ENCODE measurements at places on chromosomes 11 and 22. TPM values are rescaled to one million over a fixed set of nuclear protein-coding genes. Genes with fewer than 3 reads are reported as not detected.

The PATE4 gene
- total RNA-seq = not detected

The OR10A2 gene
- not detected for total RNA-seq

The PGM2L1 gene
- 12.6 TPM for total RNA-seq

GRCh38 chr11:62260261-62260953 lies 9.6 kb upstream of the SCGB2A2 start:
- no peak for DNase-seq

DNA sequence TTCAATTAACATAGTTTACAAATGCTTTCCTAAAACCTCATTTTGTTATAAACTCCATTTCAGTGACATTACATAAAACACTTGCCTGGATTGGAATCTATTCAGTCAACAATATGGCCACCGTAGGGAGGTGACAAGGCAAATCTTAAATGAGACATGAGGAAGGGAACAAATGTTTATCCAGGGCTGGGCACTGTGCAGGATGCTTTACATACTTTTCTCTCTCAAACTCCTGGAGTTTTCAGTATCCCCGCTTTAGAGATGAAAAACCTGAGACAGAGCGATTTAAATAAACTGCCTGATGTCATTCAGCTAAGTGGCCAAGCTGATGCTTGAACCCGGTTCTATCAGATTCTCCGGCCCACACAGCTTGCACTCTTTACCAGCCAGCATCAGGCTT lies 259.9 kb downstream of the CADM1 start:
- DNase-seq = no peak

- no peak for DNase-seq
Measured at GRCh38 chr11:36501236-36501635, 8.8 kb downstream of the TRAF6 start.

DNA sequence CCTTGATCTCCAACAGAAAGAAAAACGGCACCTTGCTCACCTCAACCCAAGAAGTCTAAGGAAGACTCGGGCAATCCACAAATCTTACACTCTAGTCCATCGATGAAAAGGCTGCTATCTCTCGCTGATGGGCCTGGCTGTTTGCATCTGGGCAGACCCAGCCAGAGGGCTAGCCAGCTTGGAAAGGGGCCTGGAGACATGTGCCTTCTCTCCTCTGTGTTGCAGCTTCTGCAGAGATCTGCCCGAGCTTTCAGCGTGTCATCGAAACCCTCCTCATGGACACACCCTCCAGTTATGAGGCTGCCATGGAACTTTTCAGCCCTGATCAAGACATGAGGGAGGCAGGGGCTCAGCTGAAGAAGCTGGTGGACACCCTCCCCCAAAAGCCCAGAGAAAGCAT lies 3.2 kb downstream of the SCGB1A1 start:
- no peak for DNase-seq

- no peak for DNase-seq
Measured at GRCh38 chr22:32728291-32728690, 73.2 kb upstream of the TIMP3 start.

Data from B cell (primary cell).